Stimulated activated CD4-positive, alpha-beta T cell treated with anti-CD3 and anti-CD28 coated beads, Interleukin-1b, Interleukin-23, amount 100 ng/mL, for 4 hours (primary cell): ENCODE measurements at places on chromosomes 1 and 21.

DNA sequence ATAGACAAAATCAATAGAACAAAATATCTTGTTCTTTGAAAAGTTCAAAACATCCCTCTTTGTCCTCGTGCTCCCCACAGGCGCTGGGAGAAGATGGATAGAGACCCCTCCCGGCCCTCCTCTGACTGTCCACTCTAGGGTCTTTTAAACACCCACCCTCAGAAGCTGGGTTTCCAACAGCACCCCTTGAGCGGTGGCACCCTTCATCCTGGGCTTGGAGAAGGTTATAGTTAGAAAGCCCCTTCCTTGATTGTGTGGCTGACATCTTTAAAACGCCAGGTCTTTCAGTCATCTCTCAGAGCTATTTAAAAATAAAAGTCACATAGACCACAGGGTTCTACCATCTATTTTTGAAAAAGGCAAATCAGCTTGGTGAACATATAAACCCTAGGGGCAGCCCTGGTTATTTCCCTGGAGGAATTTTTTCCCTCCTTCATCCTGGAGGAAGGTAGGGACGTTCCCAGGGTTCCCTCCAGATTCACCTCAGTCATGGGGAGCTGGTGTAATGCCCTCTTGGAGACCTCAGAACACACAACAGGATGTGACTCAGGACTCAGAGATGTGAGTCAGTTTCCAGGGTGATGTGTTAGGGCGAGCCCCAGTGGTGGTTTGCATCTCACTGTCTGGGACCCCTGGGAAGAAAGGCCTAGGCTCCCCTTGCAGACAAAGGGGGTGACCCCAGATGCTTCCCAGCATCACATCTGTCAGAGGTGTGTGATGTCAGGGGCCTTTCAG is 138.5 kb downstream of the CLIC6 start:
- peak; percentile 56 for DNase-seq

GRCh38 chr1:155931332-155932038 is 2.7 kb downstream of the KHDC4 start:
- DNase-seq: no peak

DNA sequence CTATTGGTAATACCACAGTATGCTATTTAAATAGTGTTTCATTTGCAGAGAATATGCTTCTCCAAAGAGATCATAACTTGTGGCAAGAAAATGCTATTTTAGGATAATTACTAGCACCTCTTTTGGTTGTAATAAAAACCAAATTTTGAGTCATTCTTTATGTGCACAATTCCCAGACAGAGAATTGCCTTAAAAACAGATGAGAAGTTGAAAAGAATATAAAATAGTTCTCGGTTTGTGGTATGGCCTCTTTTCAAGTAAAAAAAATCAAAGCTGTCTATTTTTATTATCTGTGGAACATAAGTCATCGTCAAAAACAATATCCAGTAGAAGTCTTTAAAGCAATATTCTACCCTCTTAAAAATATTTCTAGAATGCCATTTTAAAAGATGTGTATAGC is 185.9 kb downstream of the GREM2 start:
- no peak for DNase-seq

GRCh38 chr1:91608876-91609275 is 108.2 kb downstream of the CDC7 start:
- DNase-seq: no peak

DNA sequence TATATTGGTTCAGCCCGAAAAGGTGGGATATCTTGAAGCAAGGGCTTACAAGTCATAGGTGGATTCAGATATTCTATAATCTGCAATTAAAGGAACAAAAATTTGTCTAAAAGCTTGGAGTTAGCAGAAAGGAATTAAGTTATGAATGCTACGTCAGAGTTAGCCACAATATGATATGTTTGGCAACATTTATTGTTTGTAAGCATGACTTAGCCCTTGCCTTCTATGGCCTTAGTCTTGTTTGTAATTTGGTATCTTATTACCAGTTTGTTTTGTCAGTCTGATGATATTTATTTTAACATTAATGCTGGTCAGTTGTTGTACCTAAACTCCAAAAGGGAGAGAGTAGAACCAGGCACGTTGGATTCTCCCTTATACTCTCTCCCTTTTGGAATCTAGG is 43.1 kb upstream of the SUCO start:
- DNase-seq: no peak

GRCh38 chr1:72186733-72187307 is 95.5 kb downstream of the NEGR1 start:
- no peak for DNase-seq

DNA sequence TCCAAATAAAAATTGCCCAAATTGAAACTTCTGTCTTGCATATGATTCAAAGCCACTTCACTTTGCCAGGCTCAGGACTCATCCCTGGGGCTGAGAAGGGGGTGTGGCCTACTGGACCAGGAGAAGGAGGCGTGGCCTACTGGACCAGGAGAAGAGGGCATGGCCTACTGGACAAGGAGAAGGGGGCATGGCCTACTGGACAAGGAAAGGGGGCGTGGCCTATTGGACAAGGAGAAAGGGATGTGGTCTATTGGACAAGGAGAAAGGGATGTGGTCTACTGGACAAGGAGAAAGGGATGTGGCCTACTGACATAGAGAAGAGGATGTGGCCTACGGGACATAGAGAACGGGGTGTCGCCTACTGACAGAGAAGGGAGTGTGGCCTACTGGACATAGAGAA is 405.3 kb downstream of the RRAGC start:
- no peak for DNase-seq

GRCh38 chr1:16351456-16351993 is 755 bp downstream of the FBXO42 start:
- DNase-seq: no peak

GRCh38 chr1:150973258-150973835 is 1.3 kb downstream of the CERS2 start:
- peak; percentile 19 for DNase-seq

- no peak for DNase-seq
Measured at GRCh38 chr1:110914676-110915075, 41.7 kb downstream of the CD53 start.

GRCh38 chr1:240732390-240732789 is 120.4 kb upstream of the GREM2 start:
- no peak for DNase-seq

DNA sequence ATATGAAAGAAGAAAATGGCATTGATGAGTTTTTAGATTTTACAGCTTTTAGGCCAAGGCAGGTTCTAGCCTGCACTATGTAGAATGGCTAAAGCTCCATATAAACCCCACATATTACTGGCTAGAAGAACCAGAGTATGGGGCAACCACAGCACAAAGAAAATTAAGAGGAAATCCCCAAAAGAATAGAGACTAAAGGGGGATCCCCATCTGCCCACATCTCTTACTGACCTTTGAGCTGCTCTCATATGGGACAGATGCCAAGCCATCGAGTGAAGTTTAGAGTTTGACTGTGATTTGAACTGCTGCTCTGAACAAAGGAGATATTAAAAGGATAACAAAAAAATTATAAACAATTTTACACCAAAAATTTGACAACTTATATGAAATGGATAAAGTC is 102.2 kb upstream of the HAO2 start:
- no peak for DNase-seq
